Thoracic aorta (tissue), 2 donors: ENCODE measurements at places on chromosomes 6 and 20.

DNA sequence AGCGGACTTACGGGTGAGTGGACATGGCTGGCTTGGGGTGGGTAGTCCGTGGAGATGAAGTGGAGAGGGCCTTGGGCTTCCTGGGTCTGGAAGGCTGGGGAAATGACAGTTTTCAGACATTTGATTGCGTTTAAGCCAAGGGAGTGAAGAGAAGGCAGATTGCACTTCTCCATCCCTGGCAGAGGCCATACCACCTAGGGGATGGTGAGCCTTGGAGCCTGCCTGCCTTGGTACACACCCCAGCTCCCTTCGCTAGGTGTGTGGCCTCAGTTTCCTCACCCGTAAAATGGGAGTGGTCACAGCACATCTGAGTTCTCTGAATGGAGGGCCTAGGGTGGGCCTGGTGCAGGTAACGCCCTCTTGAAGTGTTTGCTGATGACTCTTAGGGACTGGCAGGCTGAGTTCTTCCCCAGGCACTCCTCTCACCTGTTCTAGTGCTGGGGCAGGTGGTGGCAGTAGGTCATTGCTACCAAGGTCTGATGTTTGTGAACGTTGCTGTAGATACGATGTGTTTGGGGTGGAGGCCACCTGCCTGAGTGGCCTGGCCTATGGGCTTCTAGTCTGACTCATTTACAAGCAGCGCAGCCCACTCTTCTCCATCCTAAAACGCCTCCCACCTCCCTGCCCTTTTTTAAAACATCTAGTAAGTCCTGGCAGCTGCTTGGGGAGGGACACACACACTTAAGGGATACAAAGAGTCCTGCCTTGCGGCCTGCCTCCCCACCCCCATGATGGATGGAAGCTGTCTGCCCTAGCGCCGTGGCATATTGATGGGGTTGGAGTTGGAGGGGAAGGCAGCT, 2.3 kb downstream of the RBM38 start:
- no peak for DNase-seq

DNA sequence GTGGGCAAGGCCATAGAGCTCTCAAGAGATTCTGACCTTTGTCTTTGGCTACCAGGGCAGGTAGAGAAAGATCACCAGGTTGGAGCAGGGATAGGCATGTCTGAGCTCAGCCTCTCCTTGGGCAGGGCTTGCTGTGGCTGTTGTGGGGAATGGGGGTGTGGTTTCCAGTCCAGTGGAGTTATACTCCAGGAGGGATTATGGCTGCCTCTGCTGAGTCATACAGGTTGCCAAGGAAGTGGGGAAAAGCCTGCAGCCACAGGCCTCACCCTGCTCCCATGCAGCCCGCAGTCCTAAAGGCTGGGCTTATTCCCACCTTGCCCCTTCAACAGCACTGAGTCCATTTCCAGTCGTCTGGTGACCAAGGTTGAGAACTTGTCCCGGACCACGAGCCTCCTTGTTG, 21.9 kb downstream of the MEP1A start:
- DNase-seq: no peak

- no peak for DNase-seq
Observed at GRCh38 chr6:64732888-64733287, 974.1 kb downstream of the EYS start.

DNA sequence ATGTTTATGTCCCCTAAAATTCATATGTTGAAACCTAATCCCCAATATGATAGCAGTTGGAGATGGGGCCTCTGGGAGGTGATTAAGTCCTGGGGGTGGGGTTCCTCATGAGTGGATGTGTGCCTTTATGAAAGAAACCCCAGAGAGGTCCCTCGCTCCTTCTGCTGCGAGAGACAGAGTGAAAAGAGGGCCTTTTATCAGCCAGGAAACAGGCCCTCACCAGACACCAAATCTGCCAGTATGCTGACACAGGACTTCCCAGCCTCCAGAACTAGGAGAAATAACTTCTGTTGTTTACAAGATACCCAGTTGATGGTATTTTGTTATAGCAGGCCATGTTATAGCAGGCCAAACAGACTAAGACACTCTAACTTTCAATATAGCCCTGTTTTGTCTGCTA, 100.9 kb upstream of the NFATC2 start:
- no peak for DNase-seq

DNA sequence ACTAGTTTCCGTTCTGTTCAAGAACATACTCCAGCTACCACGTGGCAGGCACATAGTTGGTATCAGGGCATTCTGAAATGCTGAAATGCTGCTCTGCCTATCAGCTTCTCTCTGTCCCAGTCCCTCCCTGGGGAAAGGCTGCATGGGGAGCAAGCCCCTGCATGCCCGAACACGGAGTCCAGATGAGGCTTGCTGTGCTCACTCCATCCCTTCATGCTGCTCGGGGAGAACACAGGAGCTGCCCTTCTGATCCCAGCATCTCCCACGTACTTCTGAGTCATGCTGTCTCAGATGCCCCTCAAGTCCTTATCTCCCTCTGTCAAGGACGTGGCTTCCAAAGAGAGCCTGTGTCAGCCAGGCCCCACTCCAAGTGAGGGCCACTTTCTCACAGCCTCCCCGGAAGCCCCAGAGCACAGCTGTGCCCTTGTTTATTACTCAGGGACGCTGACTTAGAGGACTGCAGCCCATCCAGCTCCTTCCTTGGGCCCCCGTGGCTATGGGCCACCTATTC, 29.4 kb downstream of the THBS2 start:
- DNase-seq: no peak

GRCh38 chr20:48731536-48731935, 96.3 kb downstream of the PREX1 start:
- no peak for DNase-seq

- no peak for DNase-seq
Observed at GRCh38 chr20:34637245-34638038, 39.5 kb downstream of the PIGU start.

- no peak for DNase-seq
Observed at GRCh38 chr6:21997119-21998037, 299.5 kb downstream of the PRL start.

DNA sequence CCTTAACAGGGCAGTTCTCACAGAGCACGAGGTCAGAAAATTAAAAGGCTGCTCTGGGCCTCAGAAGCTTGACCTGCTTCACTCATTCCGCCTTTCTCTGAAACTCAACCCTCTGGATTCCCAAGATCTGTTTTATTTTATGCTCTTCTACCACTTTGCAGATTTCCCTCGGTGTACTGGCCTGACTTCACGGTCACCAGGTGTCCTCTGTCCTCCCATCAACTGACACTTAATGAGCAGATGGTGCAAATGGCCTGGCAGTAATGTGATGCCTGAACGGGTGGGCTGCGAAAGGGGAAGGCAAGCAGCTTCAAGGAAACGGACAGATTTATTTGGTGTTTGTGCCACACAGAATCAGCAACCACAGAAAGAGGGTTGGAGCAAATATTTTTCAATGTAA, 169.7 kb upstream of the TFAP2D start:
- DNase-seq: no peak

DNA sequence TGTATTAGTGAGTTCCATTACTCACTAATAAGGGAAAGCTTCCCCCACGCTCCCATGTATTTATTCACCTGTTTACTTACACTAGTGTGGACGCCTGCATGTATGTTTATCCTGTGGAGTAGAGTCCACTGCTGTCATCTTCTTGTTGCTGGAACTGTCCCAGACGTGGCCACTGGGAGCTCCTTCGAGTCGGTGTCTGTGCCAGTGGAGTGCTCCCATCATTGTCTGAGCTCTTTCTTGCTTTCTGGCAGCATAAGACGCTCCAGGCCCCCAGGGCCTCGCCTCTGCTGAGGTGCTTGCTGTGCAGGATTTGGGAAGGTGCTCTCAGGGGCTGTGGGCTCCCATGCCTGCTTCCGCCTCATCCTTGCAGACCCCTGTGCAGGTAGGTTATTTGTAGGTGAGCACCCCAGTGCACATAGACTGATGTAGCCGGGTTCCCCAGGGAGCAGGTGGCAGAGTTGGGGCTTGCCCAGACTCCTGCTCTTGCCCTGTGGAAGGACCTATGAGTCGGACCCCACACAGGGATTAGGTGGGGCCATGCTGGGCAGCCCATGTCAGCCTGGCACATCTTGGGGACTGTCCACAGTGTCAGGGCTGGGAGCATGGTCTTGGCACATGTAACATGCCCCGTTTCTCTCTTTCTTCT, 16.6 kb downstream of the PHACTR3 start:
- DNase-seq: no peak

- DNase-seq: no peak
Observed at GRCh38 chr6:63316113-63316512, 3.7 kb downstream of the LGSN start.

DNA sequence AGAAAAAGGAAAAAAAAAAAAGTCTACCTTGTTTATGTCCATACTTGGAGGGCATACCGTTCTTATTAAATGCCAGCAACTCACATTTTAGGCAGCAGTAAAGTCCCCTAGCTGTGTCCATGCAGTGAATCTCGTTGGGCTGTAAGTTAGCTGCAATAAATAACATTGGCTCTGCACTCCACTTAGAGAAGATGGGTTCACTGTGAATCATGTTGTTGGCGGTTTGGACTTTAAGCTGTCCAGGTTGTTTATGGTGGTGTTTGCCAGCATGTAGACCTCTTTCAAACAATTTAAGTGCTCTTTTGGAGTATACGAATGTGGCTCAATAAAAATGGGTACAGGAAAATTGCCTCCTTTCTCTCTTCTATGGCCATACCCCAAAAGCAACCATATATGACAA, 127.4 kb downstream of the ZNF217 start:
- DNase-seq: no peak

DNA sequence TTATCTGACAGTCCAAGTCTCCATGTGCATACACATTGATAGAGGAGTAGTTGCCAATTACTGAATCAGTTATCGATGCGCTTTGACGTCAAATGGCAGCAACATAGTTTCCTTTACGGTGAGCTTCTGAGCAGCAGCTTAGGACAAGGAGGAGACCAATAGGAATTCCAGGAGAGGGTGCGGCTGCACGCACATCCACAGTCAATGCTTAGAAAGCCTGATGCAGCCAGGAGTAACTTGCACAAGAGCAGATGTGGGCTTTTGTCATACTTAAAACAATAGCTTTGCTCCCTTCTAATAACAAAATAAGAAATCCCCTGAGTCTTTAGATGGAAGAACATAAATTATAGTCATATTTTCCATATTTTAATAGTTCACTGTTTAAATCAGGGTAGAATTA, 442.1 kb downstream of the BCKDHB start:
- no peak for DNase-seq

GRCh38 chr6:48817333-48818051, 645.6 kb downstream of the MMUT start:
- DNase-seq: no peak

- no peak for DNase-seq
Observed at GRCh38 chr20:36950414-36951197, 902 bp downstream of the SAMHD1 start.

GRCh38 chr6:169145496-169145895, 108.2 kb downstream of the THBS2 start:
- no peak for DNase-seq

GRCh38 chr20:43953919-43954592, 39.4 kb downstream of the TOX2 start:
- no peak for DNase-seq

DNA sequence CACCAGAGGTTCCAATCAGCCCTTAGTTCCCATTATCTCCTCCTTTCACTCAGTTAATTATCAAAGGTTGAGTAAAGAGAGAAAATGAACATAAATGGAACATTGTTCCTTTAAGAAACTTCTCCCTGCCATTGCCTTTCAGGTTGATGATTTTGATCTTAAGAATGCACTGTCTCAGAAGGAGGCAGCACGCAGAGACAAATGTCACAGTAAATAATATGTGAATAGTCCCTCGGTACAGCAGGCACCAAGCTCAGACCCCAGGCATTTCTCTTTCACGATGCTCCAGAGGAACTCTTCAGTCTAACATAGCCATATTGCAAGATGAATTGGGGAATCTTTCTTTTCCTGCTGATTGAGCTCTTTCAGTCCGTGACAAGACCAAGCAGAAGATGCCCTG, 435.3 kb upstream of the SPTLC3 start:
- no peak for DNase-seq

GRCh38 chr6:13695252-13695651, 16.4 kb downstream of the RANBP9 start:
- DNase-seq: no peak

DNA sequence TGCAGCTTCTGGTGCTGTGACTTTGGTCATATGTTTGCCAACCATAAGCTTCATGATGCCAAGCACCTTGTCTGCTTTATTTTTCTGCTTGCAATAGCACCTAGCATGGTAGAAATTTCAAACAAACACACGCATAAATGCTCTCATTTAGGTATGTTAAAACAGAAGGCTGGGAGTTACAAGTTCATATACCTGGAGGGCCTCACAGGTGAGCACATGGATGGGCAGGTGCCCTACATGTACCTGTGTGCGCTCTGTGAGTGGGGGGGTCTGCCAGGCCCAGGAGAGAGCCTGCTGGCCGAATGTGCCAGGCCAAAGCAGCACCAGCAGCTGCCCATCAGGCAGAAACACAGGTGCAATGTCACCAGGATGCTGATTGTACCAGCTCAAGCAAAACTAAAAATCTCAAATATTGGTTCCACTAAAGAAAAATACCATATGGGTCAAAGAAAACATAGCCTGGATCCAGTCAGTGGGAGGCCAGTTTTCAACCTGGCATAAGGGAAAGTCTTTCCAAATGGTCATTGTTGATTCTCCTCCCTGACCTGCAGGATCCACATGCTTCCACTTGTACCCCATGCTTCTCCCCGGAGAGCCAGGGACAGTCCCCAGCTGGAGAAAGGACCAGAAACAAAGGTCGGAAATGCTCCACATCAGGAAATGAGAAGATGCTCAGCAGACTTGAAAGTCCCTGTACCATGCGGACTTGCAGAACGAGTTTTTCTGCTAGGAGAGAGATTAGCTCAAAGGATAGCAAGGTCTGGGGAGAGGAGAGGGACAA, 7.2 kb upstream of the PFDN4 start:
- DNase-seq: no peak

GRCh38 chr20:62296724-62297448, 5.9 kb upstream of the ADRM1 start:
- no peak for DNase-seq

GRCh38 chr6:34150766-34151165, 4.9 kb upstream of the GRM4 start:
- DNase-seq: no peak

DNA sequence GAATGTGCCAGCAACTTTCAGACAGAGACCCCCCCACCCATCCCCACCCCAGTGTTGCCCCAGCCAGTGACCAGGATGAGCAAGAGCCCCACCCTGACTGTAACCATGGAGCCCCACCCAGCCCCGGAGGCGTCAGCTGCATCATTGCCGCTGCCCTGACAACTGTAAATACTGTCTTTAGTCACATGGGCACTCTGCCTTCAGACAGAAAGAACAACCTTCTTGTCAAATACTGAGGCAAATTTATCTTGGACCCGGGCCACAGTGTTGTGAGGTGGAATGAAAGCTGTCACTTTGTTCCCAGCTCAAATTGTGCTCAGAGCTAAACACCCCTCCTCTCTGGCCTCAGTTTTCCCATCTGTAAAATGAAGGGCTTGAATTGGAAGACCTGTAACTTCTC, 23.7 kb downstream of the MOCS3 start:
- no peak for DNase-seq
